ENCODE measurements at places on chromosomes 13 and 19.

DNA sequence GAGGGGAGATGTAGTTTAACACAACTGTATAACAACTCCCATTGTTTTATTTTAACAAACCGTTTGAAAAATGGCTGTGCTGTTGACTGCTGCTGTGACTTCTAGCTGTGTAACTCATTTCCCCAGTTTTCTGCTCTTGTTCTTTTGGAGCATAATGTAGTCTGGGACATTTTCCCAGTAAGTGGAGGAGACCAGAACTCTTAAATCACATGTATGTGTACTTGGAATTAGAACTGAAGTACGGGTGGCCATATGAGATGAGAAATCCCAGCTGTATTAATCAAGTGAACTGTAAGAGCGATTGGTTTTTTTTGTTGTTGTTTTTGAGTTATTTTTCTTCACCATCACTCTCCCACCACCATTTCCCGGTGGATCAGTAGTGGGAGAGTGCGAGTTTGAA, 49.4 kb upstream of the RNF113B start:
- DNase-seq = no peak

GRCh38 chr19:33630880-33631608, 9.3 kb downstream of the CHST8 start:
- no peak for DNase-seq

- no peak for DNase-seq
Measured at GRCh38 chr19:14542711-14543328, 13.4 kb downstream of the TECR start.

DNA sequence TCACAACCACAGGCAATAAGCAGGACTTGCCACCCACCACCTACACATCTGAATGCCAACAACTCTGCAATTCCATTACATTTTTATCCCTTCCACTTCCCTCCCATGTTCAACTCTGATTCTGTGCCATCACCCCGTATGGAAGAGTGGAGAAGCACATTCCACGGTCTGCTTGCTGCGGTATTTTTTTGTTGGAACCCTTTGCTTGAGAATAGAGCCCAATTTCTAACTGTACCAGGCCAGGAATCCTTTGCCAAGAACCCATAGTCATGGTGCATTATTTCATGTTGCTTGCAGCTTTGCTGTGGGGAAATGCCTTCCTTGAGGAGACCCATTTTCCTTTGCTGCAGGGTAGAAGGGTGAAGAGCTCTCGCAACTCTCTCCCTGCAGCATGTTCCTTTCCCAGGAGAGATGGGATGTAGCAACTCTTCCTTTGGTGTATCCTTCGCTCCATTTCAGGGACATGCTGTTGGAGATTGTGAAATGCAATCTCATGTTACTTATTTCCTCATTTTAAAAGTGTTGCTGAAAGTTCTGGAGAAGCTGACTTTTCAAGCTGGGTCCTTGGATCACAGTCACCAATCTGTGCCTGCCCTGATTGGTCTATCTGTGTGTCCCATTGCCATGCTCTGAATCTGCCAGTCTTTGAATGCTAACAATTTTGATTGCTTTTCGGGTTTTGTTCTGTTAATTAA, 69.8 kb upstream of the STARD13 start:
- DNase-seq = no peak

DNA sequence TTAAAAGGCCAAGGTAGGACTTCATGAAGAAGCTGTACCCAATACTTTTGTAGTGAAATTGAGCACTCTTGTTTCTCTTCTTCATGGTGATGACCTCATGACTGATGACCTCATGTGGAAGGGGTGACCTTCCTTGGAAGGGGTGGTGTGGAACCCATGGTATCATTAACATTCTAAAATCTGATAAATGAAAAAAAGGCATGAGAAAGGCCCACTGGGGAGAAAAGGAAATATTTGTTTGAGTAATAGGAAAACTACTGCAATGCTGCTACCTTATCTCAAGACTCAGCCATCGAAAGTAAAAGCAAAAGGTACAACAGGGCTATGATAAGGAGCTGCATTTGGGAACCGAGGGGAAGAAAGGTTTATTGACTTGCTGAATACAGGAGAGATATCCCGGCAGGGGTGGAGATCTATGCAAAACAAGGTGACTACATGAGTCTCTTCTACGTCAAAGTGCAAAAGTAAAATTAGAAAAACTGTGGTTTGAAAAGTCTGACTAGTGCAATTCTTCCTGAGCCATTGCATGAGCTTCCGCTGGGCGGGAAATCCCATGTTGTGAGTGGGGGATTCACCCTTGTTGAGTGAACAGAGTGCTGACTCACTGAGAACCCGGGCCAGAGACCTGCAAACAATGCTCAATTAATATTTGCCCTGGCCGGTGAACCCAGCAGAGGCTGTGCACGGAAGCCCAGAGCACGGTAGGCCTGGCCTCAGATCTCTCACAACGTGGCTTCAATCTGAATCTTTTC, 138.9 kb upstream of the RFC3 start:
- DNase-seq = peak; percentile 16
